ENCODE measurements at places on chromosomes 16 and 17. TPM values are rescaled to one million over a fixed set of nuclear protein-coding genes. Genes with fewer than 3 reads are reported as not detected.

Gene STX1B
- polyA plus RNA-seq: not detected

Gene ABCC11
- 0.07 TPM for polyA plus RNA-seq

Gene SMCR8
- polyA plus RNA-seq: 5.2 TPM

Gene HOXB5
- not detected for polyA plus RNA-seq

Gene KDM8
- polyA plus RNA-seq: 8.1 TPM

Gene OR3A1
- polyA plus RNA-seq: not detected

Gene CSH2
- polyA plus RNA-seq: not detected

Gene FNDC8
- polyA plus RNA-seq: not detected

Gene EMC8
- 22.1 TPM for polyA plus RNA-seq

Gene NPIPA2
- polyA plus RNA-seq: not detected

Gene ADAM11
- 0.03 TPM for polyA plus RNA-seq

Gene CDH13
- polyA plus RNA-seq: not detected

Gene WNK4
- not detected for polyA plus RNA-seq

Gene SYT17
- polyA plus RNA-seq: not detected

Gene GRAP
- polyA plus RNA-seq: 61.6 TPM

Gene CPNE7
- 5.7 TPM for polyA plus RNA-seq

Gene GAS7
- polyA plus RNA-seq: 0.42 TPM

Gene CCL14
- polyA plus RNA-seq: not detected

Gene PIPOX
- 0.29 TPM for polyA plus RNA-seq

Gene POLR2A
- 76.2 TPM for polyA plus RNA-seq

Gene THRA
- 11.9 TPM for polyA plus RNA-seq

Gene KRT25
- polyA plus RNA-seq: not detected

Gene CACNG3
- polyA plus RNA-seq: not detected

Gene UTP18
- polyA plus RNA-seq: 54.9 TPM

All from CD4-positive, alpha-beta memory T cell (primary cell).